HuH-7.5 (cell line): ENCODE measurements at places on chromosomes 3 and 15.
A peak's percentile ranks its signal among the peaks of the same experiment; 100 is the strongest.

- no peak for DNase-seq
Measured at GRCh38 chr3:4766263-4766662, 213.0 kb upstream of the BHLHE40 start.

GRCh38 chr3:156619376-156619775 lies 55.0 kb upstream of the TIPARP start:
- DNase-seq = no peak

GRCh38 chr3:104360038-104360437 lies 1006.7 kb upstream of the ALCAM start:
- no peak for DNase-seq

- no peak for DNase-seq
Measured at GRCh38 chr3:9949115-9949514, 3.1 kb downstream of the PRRT3 start.

DNA sequence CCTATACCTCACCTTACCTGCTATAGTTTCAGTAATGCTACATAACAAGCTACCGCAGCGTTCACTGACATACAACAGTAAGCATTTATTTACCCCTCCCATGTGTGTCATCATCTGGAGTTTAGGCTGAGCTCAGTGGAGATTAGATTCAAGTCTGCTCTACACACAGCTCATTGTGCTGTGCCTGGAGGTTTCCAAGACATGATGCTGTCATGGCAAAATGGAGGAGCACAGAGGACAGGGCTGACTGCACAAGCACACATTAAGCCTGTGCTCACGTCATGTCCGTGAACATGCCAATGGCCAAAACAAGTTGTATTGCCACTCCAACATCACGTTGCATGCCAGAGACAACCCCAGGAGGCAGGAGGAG lies 333.8 kb upstream of the TRIM42 start:
- no peak for DNase-seq

- DNase-seq = peak; percentile 85
Measured at GRCh38 chr3:138434276-138434874, at the start of gene ESYT3. TSS of gene ESYT3 (plus strand) at chr3:138434616. CDS start at chr3:138434799, 183 bp downstream.

DNA sequence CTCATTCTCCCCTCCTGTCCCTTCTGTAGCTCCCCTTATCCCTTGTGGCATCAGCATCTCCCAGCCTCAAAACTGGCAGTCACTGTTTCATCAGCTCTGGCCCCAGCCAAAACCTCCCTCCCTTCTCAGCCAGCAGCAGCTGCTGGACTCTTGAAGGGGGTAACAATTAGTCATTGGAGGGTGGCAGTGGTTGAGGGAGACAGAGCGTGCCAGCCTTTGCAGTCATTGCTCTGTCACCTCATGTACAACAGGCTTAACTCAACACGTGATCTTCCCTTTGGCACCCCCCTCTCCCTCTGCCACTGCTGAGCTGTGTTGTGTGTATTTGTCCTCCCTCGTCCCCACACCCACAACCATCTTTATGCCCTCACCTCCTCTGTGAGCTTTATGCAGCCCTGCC lies 28.2 kb downstream of the RBP2 start:
- no peak for DNase-seq

- no peak for DNase-seq
Measured at GRCh38 chr3:134772591-134772990, 22.5 kb upstream of the EPHB1 start.

DNA sequence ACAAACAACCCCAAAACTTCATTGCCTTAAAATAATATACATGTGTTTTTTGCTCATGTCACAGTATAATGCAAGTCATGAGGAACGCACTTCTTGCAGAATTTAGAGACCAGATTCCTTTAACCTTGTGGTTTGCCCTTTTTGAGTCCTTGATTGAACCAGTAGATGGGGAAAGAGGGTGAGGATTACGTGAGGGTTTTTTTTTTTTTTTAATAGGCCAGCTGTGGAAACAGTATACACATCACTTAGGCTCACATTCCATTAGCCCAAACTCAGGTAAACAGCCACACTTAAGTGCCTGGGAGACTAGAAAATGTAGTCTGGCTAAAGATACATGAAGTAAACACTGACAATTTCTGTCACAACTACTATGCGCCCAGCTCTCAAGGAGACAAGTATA lies 114.9 kb upstream of the MLF1 start:
- DNase-seq = no peak

- no peak for DNase-seq
Measured at GRCh38 chr3:78455166-78455565, 1312.6 kb downstream of the ROBO1 start.

DNA sequence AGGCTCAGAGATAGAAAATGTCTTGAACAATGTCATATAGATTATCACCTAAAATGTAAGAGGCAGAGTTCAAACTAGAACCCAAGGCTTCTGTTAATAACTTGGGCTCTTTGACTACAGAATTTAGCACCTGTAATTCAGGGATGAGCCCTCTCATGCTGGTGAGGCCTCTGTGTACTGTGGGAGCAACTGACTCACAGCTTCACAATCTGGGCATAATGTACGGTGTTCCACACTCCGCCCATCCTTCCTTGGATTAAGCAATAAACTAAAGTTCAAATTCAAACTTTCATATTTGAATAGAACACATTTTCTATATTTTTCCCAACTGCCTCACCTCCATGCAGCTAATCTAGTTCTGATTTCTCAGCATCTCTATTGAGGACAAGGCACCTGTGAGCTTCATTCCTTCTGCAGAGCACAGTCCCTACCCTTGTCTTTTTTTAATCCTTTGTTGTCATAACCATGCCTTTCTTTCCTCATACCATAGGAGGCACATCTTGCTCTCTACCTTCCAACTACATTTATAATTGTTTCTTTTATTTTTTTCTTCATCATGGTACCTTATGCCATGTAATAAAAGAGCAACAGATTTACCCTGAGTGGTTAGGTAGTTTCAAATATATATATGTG lies 392.1 kb downstream of the NLGN1 start:
- no peak for DNase-seq

DNA sequence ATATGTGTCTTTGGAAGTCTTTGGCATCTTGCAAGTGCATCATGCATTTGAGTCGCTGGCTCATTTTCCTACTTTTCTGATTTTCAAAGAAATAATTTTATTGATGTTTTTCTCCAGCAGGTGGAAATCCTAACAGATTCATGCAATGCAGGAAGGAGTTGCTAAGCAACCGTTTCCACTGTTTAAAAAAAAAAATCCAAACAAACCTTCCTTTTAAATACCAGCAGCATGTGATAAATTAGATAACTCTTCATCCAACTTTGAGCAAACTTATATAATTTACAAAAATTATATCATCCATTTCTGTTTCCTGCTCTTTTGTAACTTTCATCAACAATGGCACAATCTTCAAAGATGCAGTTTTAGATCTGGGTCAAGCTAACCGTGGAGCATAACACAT lies 364.1 kb downstream of the MFSD1 start:
- DNase-seq = no peak

DNA sequence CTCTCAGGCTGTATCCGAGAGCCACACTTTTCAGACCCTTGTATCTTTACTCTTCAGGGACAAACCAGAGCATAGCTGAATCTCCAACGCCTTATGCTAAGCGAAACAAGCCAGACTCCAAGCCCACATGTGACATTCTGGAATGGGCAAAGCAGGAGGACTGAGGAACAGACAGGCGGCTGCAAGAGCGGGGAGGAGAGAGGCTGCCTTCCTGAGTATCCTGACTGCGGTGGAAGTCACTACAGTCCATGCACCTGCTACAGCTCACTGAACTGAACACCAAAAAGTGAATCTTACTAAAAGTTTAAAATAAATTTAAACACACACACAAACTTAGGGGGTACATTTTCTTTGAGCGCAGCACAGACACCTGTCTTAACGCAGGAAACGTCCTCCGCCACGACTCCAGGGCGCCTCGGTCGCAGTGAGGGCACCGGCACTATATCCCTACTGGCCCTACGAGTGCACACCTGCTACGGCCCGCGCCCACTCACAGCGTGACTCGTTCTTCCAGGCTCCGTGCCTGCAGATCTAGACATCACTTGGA lies 1.4 kb downstream of the CYFIP1 start:
- DNase-seq = no peak

DNA sequence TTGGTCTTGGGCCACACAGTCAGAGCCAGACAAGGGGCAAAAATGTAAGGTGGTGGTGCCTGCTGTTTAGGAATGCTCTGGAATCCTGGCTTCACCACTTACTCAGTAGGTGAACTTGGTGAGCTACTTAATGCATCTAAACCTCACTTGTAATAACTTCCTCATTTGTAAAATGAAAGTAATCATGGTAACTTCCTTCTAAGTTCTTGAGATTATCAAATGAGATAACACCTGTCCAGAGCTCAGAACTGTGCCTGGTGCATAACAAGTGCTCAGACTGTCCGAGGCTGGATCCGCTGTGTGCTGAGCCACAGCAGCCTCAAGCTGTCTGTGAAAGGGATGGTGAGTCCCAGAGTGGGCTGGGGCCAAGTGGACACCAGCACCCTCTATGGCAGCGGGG lies 62.8 kb upstream of the KY start:
- DNase-seq = no peak

DNA sequence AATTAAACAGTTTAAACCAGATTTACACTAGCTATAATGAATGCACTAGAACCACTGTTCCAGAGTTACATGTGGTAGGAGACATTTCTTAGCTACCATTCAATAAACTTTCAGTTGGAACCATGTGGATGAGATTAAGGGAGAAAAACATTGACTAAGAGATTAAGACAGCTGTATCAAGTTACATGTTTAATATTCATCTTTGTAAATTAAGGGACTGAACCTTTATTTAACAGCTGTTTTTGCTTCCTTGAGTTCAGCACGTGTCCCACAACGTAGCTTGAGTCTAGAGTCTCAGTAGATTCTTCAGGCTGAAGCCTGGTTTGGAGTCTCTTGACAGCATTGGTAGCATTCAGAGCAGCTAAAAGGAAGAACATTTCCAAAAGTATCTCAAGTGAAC lies 27.2 kb upstream of the CFAP44 start:
- no peak for DNase-seq

- DNase-seq = no peak
Measured at GRCh38 chr3:194931347-194931746, 245.7 kb downstream of the FAM43A start.

DNA sequence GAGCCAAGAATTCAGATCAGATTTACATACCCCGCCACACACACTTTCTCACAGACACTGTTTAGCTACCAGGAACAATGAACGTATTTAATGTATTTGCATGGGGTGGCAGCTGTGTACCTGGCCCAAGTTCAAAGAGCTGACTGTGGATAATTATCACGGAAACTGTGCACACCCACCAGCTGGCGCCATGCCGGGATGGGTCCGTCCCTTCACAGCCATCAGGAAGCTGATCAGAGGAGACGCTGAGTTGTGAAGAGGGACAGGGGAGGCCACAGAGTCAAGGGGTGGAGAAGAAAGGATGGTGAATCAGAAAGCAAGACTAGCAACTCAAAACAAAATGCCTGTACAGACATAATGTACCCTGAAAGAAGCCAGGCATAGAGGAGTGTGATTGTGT lies 13.1 kb upstream of the PLA2G4D start:
- no peak for DNase-seq

GRCh38 chr3:172087602-172088580 lies 48.5 kb downstream of the FNDC3B start:
- DNase-seq = no peak

DNA sequence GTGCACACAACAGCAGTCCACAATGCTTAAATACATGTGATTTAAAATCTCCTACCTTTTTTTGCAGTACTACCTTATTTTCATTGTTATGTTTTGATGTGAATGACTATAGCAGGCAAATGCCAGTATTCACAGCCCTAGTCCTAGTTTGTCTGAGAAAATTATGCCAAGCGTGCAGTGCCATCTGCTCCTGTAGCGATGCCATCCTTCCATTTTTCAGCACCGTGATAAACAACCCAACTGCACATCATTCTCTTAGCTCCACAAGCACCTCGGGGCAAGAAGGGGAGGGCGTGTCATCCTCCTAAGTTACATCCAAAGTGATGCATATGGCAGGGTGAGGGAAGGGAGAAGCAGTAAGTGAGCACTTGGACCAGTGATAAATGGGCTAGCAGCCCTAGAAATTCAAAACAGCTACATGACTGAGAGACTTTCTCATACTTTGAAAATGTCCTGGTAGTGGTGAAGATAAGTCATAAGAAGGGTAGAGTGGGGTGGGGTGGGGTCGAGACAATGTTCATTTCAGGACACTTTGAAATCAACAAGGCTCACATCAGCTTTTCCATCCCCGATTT lies 198.8 kb downstream of the LSAMP start:
- DNase-seq = no peak

DNA sequence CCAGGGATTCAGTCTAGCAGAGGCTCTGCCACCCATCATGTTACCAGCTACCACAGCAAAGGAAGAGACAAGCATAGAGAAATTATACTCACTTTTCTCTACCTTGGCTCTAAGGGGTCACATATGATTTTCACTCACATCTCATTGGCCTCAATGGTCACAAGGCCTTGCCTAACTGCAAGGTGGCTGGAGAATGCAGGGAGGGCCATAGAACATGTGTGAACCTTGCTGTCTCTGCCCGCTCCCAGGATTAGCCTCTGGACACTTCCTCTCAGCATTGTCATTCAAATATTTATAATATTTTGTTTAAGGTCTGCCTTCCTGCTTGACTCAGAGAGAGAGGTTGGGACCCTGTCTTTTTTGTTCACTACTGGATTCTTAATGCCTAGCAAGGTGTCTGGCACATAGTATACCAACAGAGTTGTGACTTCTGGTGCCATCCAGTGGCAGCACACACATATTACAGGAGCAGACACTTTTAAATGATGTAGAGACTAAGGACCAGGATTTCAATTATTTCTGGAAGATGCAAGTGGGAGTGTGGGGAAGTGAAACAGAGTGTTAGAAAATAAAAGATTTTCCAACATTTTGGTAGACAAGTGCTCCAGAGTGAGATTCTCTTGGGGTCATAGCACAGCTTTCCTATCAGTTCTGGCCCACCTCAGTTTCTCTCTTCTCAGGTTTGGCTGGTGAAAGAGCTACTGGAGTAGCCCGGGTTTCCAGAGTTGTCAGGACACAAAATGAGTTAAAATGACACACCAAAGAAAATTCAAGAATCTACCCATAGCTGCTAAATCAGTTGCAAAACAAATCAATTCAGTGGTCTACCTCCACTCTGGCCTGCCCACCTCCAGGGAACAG lies 119.0 kb upstream of the RASGRP1 start:
- DNase-seq = no peak

GRCh38 chr3:185702262-185703225 lies 116.4 kb downstream of the SENP2 start:
- no peak for DNase-seq

GRCh38 chr3:7282988-7283387 lies 422.1 kb downstream of the GRM7 start:
- DNase-seq = no peak

DNA sequence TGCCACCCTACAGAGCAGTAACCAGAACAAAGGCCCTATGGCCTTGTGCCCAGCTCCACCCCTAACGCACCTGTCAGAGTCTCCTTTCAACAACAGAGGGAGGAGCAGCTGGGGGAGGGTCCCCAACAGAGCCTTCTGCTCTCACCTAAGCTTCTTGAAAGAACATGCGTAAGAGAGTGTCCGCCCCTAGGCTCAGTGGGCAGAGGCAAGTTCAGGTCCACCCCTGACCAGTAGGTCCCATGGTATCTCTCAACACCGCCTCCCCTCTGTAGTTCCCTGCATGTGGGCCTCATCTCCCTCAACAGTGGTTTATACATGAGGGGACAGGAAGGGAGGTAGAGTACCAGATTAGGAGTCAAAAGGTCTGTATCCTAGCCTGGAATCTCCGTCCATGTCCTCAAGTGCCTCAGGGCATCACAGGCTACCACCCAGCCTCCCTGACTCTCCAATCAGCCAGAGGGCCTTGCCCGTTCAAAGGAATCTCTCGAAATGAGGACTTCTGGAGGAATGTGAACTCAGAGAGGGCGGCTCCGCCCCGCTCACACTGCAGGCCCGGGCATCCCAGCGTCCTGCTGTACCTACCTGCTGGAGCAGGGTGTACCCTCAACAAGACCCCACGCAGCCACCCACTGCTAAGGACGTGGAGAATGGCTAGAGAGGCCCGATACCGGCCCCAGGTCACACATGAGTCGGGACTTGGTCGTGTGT lies 680 bp downstream of the POC1A start:
- DNase-seq = no peak
